HFFc6 (cell line): ENCODE measurements at places on chromosomes 11 and 22.

GRCh38 chr11:129790106-129790505 is 25.5 kb upstream of the TMEM45B start:
- no peak for DNase-seq

GRCh38 chr11:104064034-104064630 is 27.7 kb downstream of the DDI1 start:
- DNase-seq: no peak

- DNase-seq: no peak
Observed at GRCh38 chr11:85680897-85681296, 5.1 kb downstream of the CCDC89 start.

DNA sequence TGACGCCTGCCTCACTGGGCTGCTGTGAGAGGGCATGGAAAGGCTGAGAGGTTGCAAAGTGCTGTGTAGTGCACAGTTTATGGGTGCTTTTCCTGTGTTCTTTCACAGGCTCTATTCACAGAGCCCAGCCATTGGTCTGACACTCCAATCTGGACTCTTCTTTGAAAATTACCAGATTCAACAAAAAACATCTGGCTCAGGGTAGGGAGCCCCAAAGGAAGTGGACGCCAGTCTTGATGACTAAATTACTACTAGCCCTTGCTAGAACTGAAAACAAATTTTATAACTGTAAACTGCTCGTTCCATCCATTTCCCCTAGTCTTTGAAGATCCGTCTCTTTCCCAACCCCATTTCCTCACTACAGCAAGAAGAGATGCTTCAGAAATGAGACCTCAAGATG is 178.6 kb downstream of the TENM4 start:
- peak; percentile 31 for DNase-seq

DNA sequence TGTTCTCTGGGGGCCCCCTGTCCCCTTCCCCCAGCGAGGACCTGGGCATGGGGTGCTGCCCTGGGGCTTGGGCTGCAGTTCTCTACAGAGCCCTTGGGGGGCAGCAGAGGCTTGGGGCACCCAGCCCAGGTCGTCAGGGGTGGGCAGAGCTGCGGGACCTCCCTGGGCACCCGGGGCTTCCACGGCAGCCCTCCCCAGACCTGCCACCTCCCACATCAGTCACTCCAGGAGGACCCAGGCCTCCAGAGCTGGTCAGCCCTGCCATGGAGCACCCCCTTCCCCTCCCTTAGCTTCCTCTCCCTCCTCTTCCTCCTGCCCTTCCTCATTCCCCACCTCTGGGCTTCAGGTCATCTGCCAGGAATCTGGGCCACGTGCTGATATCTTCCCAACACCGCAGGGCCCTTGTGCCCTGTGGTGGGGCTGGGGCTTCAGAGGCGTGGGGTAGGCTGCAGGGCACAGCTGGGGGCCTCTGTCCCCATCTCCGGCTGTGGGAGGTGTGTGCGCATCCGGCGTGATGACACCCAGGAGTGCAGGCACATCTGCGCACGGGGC is 5.8 kb downstream of the TSPAN4 start:
- DNase-seq: no peak

- DNase-seq: peak; percentile 39
Observed at GRCh38 chr11:2151500-2152257, 9.3 kb downstream of the INS start.

GRCh38 chr22:19419464-19420178 is 11.9 kb downstream of the HIRA start:
- DNase-seq: no peak

DNA sequence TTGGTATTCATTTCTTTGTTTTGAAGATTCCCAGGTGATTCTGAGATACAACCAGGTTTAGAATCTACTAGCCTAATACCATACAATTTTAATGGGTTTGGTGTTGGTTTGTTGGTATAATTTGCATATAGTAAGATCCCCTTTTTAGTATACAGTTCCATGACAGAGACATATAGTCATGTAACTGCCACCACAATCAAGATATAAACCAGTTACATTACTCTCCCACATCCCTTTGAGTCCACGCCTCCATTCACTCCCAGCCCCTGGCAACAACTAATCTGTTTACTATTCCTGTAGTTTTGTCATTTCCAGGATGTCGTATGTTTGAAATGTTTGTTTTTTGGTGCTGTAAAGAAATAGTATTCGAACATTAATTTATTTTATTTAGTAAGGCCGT is 4.3 kb downstream of the ASRGL1 start:
- DNase-seq: no peak

DNA sequence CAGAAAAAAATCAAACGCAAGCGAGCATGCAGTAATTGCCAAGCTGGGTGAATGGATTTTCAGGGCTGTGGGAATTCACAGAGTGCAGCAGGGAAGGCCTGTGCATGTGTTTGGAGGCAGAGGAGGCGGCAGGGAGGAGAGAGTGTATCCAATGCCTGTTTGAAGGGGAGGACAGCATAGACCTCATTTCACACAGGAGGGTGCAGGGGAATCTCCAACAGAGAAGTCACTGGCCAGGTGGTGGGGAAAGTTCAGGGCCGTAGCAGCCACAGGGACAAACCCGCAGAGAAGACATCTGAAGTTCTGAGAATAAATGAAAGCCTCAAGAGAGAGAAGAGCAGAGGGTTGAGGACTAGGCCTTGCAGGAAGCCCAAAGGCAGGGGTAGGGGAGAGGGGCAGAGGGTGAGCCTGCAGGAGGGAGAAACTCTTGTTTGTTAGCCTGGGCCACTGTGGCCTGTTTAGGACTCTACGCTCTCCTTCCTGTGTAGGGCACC is 19.2 kb upstream of the KDM2A start:
- no peak for DNase-seq

- DNase-seq: no peak
Observed at GRCh38 chr11:15471048-15471894, 356.5 kb downstream of the INSC start.

GRCh38 chr11:128941573-128942271 is 949 bp downstream of the TP53AIP1 start:
- no peak for DNase-seq

DNA sequence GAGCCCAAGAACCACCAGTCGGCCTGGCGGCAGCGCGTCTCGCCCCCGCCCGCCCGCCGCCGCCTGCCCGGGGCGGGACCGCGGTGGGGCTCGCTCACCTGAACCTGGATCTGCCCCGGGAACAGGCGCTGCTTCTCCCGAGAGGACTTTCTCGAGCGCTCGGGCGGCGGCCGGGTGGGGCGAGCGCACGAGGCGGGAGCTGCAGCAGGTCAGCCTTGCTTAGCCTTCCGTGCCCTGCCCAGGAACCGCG is 133 bp downstream of the MYH9 start:
- DNase-seq: no peak

DNA sequence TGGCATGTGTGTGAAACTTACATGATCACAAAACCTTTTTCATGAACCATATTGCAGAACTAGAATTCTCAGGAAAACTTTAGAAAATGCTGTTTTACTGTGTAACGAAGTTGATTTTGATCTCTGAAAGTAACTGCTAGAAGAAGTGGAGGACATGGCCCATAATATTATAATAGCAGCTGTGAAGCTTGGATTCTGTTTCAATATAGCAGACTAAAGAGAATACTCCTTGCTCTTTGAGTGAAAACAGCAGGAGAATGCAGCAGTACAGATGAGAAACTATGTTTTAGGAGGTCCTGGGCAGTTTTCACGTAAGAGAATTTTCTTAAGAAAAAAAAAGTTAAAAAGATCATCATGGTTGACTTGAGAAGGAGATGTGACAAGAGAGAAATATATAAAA is 76.7 kb upstream of the POU2AF2 start:
- no peak for DNase-seq

- no peak for DNase-seq
Observed at GRCh38 chr11:31326470-31327148, 42.9 kb downstream of the DCDC1 start.

GRCh38 chr11:58006940-58007339 is 16.7 kb upstream of the OR9Q1 start:
- peak; percentile 60 for DNase-seq

- no peak for DNase-seq
Observed at GRCh38 chr11:24206030-24206429, 290.8 kb upstream of the LUZP2 start.

GRCh38 chr11:17169876-17170275 is 37.9 kb downstream of the PIK3C2A start:
- no peak for DNase-seq

- DNase-seq: peak; percentile 41
Observed at GRCh38 chr22:35900483-35901168, 128.0 kb downstream of the RBFOX2 start.

- no peak for DNase-seq
Observed at GRCh38 chr11:14409891-14410290, 50.9 kb upstream of the RRAS2 start.

DNA sequence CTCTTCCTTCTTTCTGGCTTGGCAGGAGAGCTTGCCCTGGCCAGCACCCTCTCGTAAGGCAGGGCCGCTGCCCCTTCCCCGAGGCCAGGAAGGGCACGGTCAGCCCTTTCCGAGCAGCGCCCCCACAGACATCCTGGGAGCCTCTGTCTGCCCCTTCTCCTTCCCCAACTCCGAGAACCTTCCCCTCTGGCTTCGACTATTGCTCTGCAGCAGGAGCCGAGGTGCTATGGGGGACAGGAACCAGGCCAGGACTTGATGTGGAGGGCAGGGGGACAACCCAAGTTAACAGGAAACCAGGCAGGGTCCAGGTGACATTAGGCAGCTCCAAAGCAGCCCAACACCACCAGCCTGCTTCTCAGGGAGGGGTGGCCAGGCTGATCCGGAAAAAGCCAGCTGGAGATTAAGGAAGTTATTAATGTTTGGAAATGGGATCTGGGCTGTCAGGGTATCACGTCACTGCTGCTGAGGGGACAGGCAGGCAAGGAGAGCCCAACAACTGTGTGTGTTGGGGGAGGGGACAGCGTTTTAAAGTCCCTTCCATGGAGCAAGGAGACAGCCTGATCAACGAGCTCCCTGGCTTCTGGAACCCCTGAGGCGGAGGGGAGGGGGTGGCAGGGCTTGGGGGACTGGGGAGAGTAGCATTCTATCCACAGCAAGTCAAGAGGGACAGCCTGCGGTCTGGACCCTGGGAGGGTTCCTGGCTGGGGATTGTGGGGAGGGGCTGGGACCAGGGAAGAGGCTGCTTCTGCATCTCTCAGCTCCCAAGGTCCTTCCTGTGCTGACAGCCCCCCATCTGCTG is 27.3 kb downstream of the SYT7 start:
- DNase-seq: no peak

DNA sequence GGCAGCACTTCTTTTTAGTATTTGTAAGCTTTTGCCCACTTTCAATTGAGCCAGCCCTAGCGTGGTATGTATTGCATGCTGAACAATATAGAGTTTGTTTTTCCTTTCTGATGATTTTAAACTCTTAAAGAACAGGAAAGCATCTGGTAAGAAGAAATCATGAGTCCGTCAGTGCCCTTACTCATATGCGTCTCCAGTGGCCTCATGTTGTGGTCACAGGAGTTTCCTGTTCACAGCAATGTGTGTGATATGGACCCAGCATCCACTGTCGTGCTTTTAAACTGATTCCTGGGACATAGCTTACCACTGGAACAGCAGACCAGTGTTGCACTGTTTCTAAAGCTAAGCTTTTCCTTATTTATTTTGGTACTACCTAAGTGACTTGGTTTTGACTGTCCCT is 40.1 kb downstream of the BID start:
- DNase-seq: peak; percentile 57

DNA sequence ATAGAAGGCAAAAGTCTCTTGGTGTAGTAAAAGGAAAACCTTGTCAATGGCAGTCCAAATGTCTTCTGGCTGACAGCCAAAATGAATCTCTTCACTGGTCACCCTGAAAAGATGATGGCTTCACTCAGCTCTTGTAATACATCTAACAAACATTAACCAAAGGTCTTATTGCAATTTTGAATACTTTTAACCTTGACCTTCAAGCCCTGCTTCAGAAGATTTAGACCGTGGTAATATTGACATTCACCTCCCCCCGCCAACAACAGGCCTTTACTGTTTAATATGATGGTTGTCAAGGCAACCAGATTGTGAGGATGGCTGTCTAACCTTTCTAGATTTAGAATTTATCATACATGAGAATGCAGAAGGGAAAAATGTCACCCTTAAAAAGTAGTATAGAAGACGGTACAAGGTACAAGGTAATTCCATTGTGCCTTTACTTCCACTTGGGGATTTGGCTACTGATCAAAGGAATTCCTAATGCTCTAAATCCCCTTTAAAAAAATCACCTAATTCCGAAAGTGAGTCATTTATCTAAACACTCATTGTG is 342.3 kb downstream of the LARGE1 start:
- no peak for DNase-seq

DNA sequence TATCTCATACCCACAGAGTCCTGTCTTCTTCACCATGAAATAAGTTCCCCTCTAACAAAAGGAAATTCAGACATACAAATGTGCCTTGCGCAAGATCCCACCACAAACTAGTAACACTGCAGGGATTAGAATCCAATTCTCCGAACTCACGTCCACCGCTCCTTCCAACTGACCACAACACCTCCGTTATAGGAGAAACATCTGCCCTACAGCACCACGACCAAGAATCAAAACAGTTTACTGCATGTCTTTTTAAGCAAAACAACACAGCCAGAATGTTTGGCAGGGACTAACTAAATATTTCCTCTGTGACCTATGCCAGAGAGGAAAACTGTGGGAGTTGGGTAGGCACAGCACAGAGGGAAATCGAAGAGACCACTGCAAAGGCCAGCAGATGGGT is 72.7 kb upstream of the AKIP1 start:
- peak; percentile 68 for DNase-seq

DNA sequence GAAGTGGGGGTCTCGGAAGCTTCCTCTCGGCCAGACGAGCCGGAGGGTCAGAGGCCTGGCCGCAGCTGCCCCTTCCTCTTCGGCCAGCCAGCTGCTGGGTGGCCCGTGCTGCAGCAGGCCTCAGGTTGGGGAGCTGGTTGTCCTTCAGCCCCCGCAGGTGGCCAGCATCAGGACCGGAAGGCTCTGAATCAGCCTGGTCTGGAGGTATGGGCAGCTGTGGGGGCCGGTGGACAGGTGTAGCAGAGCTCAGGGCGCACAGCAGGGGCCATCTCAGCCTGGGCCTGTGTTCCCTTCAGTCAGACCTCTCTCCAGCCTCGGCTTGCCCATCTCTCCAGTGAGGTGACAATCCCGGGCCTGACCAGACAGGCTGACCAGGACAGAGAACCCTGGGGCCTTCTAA is 13.9 kb upstream of the TBX1 start:
- DNase-seq: no peak

GRCh38 chr11:66118847-66119246 is 48.8 kb downstream of the PACS1 start:
- no peak for DNase-seq

- no peak for DNase-seq
Observed at GRCh38 chr11:72951888-72952287, 137.7 kb downstream of the ATG16L2 start.

GRCh38 chr11:17639781-17640180 is 79.6 kb upstream of the MYOD1 start:
- no peak for DNase-seq

- no peak for DNase-seq
Observed at GRCh38 chr11:129387434-129387833, 11.8 kb downstream of the BARX2 start.
